ENCODE measurements at places on chromosomes 6 and 20.
A peak's percentile ranks its signal among the peaks of the same experiment; 100 is the strongest.

DNA sequence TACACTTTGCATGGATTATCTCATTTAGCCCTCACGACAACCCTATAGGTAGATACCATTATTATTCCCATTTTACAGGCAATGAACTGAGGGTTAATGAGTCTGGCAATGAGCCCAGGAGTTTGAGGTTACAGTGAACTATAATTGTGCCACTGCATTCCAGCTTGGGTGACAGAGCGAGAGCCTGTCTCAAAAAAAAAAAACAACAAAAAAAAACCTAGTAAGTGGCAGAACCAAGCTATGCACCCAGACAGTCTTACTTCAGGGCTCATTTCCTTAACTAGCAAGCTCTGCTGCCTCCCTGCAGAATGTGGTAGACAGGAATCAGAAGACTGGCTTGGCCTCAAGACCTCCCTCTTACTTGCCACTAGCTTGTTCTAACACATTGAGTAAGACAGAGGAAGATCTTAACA lies 71.9 kb upstream of the RREB1 start:
- DNase-seq = no peak

DNA sequence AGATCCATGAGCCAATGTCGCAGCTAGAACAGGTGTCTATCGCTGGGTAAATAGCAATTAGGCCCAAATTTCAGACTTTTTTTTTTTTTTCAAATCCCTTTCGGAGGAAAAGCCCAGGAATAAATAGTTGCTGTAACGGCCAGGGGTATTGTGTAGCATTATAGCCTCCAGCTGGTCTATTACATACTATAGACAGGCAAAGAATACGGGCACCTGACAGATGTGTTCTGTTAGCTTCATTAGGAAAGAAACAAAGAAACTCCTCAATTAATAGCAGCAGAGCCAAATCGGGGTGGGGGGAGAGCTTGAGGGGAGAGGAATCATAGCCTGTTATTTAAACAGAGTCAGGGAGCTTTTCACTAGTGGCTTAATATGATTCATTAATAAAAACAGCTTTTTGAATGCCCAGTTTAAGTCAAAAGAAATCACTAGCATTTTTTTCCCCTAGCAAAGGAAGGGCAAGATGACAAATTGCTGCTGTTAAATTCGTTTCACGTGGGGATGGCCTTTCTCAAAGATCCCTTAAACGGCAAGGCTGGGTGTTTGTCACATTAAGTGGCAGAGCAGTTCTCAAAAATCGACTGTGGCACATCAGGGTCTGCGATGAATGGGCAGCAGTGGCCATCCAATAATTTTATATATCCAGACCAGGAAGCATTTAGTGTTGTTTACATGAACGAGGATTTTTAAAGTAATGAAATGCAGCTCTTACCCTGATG lies 139.4 kb downstream of the ID4 start:
- DNase-seq = no peak

DNA sequence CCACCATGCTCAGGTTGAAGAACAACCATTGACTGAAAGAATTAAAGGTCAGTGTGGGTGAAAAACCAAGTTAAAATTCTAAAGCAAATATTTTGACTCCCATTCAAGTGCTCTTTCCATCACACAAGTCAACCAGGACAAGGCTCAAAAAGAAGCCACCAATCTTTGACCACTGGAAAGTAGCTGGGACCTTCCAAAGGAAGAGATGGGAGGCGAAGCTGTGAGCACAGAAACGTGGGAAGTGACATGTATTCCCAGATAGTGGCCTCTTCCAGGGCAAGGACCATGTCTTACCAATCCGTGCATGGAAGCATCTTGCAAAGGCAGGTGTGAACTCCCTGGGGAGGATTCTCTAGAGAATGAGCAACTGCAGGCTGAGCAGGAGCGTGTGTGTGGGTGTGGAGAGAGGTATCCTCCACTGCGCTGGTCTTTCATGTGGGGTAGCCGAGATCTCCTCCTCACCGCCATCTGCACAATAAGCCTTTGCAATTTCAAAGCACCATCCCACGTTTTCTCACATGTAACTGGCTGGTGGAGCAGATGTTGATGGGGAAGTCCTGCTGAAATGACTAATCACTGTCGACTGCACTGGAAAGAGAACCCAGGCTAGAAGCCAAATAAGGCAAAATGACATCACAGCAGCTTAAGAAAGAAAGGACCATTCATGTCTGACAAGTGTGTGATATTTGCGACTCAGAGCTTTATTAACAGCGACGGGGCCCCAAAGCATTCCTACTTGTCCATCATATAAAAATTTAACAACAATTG lies 189.4 kb upstream of the RREB1 start:
- DNase-seq = peak; percentile 76

DNA sequence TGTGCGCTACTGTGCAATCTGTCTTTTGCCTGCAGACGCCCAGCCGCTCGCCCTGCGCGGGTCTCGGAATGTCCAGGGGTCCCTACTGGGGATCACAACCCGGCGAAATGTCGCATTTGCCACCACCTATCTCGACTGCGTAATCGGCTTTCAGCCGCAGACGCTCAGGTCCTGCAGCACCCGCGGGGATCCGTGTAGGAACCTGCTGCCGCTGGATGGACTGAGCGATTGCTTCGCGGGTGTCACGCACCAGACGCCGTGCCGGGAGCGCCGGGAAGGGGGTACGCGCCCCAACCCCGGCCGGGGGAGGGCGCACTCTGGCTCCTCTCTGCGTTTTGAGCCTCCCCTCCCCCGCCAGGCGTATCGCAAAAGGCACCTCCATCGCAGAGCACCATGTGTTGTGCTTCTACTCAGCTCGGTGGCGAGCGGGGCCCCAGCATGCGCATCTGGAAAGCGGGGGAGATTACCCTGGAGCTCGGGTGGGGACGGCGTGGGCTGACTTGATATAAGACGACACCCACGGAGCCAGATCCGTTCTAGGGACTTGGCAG lies 747 bp upstream of the PTPRA start:
- peak; percentile 59 for DNase-seq

DNA sequence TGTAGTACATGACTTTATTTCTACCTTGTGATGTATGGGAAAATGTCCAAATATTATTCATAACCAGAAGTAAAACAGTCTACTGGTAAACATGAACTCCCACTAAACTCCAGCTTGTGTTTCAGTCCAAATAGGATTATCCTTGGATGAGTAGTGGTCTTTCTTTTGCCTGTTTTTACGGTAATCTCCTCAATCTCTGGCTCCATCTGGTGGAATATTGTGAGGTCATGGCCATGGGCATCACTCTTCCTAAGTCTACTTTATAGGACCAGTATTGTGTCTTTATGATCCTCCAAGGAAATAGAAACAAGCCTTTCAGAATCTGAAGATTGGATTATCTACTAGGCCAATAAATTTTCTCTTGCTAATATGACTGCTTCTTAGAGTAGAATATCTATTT lies 505.0 kb downstream of the BMP2 start:
- no peak for DNase-seq

GRCh38 chr20:45953672-45954071 lies 18.3 kb downstream of the ZNF335 start:
- no peak for DNase-seq
